ENCODE measurements at places on chromosomes 6 and 20. TPM values are rescaled to one million over a fixed set of nuclear protein-coding genes. Genes with fewer than 3 reads are reported as not detected.

The PRDM13 gene
- total RNA-seq = not detected

The MCCD1 gene
- total RNA-seq = not detected

The MARCKS gene
- total RNA-seq = 104 TPM

The HFE gene
- 16.9 TPM for total RNA-seq

The LCA5 gene
- total RNA-seq = 2.4 TPM

The RIMS4 gene
- total RNA-seq = not detected
